ENCODE measurements at places on chromosomes 3 and 15.

GRCh38 chr3:107848351-107848915, 242.4 kb downstream of the CD47 start:
- no peak for DNase-seq

DNA sequence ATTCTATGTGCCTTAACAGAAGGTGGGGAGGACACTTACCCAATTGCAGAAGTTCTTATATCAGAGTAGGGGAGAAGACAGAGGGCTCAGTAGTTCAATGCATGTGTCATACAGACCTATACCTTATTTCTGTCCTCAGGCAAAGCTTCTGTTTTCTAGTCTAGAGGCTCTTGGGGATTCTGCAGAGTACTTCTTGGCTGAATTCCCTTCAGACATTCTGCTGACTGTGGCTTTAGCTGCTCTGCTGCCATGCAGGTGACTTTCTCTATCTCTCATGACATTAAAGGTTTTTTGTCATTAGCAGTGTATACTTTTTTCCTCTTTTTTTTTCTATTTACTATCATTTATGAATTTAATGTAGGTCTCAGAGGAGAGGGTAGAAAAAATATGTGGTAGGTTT, 172.8 kb upstream of the PLSCR5 start:
- DNase-seq, result no peak

DNA sequence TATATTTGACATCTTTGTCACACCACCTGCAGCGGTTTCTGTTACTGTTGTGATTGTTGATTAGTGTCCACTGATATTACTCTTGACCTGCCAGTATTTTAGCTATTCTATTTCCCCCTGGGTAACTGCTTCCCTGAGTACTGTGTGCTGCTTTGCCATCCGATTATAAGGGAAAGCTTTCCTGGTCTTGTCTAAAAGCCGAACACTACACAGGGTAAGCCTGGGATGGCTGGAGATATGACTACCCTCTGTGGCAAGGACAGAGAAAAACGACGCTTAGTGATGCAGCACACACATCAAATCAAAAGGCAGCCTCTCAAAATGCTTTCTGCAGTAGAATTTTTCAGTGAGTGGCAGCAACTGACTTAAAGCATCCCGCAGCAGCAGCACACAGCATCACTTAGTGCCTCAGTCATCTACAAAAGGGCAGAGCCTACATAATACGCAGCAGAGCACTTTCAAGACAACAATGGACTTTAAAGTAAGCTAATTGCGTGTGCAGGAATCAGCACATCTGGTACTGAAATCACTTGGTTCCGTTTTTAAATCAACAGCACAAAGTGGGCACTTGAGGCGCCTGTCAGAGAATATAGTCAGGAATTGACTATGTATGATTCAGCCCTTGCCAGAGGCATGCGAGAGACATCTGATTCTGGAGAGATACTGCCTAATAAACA, 656.3 kb upstream of the TGFBR2 start:
- peak; percentile 20 for DNase-seq

- no peak for DNase-seq
Measured at GRCh38 chr3:106191211-106191610, 322.4 kb upstream of the CBLB start.

DNA sequence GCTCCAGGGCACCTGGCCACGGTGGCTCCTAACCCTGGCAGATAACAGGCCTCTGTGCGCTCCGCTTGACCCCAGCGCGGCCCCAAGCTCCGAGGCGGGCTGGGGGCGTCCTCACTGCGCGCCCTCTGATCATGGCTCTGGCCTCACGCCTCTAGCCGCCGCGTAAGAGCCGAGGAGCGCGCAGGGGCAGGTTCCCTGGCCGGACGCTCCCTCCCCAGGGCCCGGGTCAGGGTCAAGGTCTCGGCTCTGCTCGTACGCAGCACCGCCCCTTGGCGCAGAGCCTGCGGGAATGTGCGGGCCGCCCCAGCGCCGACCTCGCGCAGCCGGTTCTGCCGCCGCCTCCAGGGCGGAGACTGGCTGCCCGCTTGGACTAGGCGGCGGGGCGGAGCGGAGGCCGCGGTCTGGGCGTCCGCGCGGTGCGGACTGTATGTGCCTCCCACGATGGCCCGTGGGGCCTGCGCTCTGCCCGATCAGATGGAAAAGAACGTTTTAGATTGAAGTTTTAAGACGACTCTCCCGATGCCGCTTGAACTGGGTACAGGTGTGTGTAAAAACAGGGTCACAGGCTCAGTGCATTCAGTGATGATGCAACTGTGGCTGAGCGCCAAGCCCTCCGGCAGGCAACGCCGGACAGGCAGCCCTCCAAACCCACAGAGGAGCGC, 40.8 kb downstream of the CHST14 start:
- peak; percentile 79 for DNase-seq

DNA sequence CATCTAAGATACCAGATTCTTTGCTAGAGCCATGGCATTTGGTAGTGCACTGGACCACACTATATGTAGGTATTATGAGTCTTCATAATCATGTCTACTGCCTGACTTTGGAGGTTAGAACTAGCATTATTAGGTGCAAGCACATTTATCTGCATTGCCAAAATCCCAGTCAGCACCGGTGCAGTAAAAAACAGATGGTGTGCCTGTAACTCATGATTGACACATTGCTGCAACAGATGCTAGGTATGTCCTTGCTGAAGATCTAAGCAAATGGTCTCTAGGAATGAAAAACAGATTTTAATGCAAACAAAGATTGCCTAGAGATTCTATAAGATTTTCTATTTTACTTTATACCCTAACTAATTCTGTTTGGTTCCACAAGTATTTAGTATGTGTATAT, 47.7 kb downstream of the MYO5A start:
- no peak for DNase-seq

DNA sequence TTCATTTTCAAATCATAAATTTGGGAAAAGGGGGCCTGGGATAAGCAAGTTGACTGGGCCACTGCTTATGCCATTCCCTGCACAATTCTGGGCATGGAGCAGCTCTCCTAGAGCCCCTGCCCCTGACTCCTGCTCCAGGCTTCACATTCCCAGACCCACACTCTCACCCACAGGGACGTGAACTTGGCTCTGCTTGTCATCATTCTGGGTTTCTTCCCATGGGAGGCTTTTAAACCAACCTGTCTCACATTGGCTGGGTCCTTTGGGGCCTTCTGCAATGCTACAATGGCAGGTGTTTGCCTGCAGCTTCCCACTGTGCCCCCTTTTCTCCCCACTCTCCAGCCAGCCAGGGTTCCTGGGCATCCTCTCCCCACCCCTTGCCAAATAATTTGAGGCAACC, 49.1 kb downstream of the CYP19A1 start:
- DNase-seq, result no peak

- DNase-seq, result peak; percentile 90
Measured at GRCh38 chr3:194572143-194572789, 61.0 kb downstream of the TMEM44 start.

GRCh38 chr3:8223766-8224165, 277.9 kb upstream of the LMCD1 start:
- DNase-seq, result peak; percentile 10

DNA sequence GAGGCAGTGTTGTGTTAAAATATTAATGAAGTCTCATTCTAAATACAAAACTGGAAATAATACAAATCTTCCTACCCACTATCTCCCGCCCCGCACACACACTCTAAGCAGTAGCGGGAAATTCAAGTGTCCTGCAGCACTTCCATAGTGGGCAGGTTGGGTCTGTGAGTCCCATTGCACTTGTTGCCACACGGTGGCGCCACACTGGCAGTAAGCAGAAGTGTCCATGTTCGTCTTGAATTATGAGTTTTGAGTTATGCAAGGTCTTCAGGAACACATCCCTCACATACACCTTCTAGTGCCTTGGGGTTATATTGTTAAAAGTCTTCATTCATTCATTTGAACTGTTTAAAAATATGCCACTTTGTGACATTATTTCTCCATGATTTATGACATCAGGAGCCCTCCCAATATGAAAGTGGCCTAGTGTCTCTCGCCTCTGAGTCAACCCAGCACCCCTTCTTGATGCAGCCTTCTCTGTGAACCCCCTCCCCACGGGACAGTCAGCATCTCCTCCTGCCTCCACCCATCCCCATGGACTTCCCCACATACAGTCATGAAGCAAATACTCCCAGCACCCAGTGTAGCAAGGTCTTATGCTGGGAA, 17.6 kb upstream of the CCDC174 start:
- peak; percentile 29 for DNase-seq

DNA sequence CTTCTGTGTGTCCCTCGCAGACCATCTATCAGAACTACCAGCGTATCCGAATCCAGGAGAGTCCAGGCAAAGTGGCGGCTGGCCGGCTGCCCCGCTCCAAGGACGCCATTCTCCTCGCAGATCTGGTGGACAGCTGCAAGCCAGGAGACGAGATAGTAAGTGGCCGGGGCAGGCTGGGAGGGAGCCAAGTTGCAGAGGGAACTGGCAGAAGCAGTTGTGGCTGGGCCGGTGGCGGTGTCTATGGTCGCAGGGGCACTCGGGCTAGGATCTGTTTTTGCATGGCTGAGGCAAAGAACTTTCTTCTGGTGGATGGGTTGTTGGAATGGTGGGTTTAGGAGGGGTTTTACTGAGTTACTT, 10.1 kb downstream of the MCM2 start:
- no peak for DNase-seq

DNA sequence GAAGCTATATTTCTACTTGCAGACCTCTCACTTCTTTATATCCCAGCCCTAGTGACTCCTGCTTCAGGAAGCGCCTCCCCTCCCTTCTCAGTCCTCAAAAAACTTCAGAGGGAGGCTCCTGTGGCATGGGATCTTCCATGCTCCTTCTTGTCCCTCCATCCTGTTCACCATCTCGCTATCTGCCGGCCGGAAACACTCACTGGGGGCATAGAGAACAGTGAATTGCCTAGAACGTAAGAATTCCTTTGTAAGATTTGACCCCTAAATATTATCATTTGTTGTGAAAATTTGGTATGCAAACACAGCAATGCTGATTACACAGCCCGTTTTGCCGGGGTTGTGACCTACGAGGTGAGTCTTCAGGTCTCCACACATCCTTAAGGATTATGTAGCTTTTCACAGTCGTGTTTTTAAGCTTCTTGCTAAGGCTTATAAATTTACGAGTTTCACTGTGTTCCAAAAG, 218.7 kb upstream of the ATP10A start:
- DNase-seq, result no peak

All from AG08395 (cell line).